ENCODE measurements at places on chromosomes 2 and 18. TPM values are rescaled to one million over a fixed set of nuclear protein-coding genes. Genes with fewer than 3 reads are reported as not detected.

Gene SERPINB7
- 127 TPM for polyA plus RNA-seq

Gene PLEK
- polyA plus RNA-seq, result not detected

Gene CYP27C1
- 5.1 TPM for polyA plus RNA-seq

Gene PRSS56
- polyA plus RNA-seq, result not detected

Gene HOXD8
- polyA plus RNA-seq, result 7.0 TPM

Gene C2orf80
- not detected for polyA plus RNA-seq

Gene POTEI
- polyA plus RNA-seq, result not detected

Gene SLC5A6
- 21.8 TPM for polyA plus RNA-seq

Gene SCG2
- polyA plus RNA-seq, result 0.06 TPM

Gene ALK
- polyA plus RNA-seq, result not detected

Gene LGALSL
- 13.6 TPM for polyA plus RNA-seq

Gene DSEL
- 0.95 TPM for polyA plus RNA-seq

Gene SLC11A1
- polyA plus RNA-seq, result 1.0 TPM

Gene PROC
- 0.18 TPM for polyA plus RNA-seq

Gene SPIRE1
- 4.8 TPM for polyA plus RNA-seq

Gene NIF3L1
- 38.1 TPM for polyA plus RNA-seq

Gene NYAP2
- polyA plus RNA-seq, result not detected

GRCh38 chr2:241859436-241860183, 916 bp upstream of the PDCD1 start:
- DNase-seq, result no peak

DNA sequence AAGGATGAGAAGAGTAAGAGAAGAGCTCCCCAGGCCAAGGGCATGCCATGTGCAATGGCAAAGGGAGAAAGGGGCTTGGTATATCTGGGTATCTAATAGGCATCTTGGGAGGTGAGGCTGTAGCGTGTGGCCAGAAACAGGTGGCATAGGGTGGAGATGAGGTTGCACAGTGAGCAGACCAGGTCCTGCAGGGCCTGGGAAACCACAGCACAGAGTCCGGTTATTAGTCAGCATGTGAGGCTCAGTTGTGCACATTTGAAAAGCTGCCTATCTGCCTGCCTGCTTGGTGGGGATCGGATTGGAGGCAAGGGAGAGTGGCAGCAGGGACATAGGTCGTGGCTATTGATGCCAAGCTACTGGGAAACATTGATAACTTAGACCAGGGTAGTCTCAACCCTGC, 190.6 kb downstream of the TPGS2 start:
- DNase-seq, result no peak

DNA sequence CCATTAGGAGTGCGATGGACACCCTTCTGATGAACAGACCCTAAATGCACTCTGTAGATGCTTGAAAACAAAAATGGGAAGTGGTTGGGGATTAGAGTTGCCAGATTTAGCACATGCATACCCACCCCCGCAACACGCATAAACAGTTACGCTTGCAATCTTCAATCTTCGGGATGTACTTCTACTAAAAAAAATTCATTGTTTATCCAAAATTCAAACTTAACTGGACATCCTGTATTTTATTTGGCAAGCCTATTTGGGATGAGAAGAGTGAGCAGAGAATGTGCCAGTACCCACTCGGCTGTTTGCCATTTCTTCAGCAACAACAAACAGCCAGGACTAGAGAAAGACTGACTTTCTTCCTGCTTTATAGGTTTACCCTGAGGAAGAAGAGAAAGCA, 18.4 kb downstream of the KIAA2012 start:
- no peak for DNase-seq

DNA sequence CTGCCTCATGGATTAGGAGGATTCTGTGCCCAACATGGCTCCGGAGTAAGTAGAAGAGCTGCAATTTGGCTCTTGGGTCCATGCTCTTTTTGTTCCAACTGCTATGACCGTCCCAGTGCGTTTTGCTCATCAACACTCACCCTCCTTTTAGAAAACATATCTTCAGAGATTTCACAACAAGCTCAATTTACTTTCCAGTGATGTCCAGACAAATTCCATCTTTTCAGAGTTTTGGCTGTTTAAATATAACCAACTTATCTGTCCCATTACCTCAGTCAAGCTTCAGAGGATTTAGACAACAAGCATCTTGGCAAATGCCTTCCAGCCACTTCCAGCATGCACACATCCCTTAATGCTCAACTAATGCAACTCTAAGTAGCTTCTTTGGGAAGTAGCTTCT, 6.9 kb upstream of the SLC14A2 start:
- no peak for DNase-seq

GRCh38 chr2:44135771-44136170, 32.9 kb upstream of the PPM1B start:
- DNase-seq, result no peak

GRCh38 chr18:51162617-51163016, 34.9 kb downstream of the MEX3C start:
- DNase-seq, result no peak

- DNase-seq, result no peak
Measured at GRCh38 chr2:237433920-237434676, 20.1 kb upstream of the COL6A3 start.

DNA sequence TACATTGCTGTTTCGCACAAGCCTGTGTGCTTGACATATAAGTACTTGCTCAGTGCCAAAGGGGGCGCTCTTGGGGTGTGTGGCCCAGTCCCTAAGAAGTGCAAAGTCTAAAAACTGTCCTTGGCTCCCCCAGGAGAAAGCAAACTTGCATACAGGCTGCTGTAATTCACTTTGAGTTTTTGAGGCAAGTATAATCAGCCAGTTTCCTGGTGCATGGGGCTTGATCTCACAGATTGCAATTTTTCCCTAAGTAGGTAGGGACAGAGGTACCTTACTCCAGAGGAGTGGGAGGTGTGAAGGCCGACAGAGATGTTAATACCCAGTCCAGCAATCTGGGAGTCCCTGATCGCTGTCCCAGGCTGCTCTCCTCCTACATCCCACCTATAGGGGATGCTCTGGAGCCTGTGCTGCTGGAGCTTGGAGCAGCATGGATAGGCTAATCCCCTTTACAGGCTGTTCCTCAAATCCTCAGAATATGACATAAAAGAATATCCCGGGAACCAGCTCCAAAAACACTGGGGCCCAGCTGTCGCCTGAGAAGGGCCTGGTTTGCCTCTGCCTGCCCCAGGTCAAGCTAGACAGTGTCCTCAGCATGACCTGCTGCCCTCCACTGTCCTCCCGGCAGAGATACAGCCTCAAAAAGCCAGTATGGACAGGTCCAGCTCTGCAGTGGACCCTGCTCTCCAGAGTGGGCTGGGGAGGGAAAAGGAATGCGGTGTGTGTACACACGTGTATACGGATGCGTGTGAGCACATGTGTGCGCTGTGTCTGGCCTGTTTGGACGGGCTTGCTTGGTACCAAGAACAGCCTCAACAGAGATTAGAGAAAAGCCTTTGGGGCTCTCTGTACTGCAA, 136.5 kb upstream of the HAAO start:
- DNase-seq, result no peak

DNA sequence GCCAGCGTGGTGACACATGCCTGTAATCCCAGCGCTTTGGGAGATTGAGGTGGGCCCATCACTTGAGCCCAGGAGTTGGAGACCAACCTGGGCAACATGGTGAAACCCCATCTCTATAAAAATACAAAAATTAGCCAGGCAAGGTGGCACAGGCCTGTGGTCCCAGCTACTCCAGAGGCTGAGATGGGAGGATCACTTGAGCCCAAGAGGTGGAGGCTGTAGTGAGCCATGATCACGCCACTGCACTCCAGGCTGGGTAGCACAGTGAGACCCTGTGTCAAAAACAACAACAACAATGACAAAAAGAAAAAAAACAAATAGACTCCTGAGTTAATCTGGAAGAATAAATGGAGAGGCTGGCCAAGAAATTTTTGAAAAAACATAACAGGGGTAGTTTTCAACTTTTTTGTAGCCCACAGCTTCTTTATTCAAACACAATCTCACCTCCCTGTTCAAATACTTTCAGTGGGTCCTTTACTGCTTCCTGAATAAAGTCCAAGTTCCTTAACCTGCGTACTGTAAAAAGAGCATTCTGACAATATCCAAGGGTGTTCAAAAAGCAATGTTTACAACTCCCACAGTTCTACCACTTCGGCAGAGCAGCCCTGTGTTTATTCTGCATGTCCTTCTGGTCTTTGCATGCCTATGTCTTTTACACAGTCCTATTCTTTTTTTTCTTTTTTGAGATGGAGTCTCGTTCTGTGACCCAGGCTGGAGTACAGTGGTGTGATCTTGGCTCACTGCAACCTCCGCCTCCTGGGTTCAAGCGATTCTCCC, 53.5 kb downstream of the LRRFIP1 start:
- no peak for DNase-seq

DNA sequence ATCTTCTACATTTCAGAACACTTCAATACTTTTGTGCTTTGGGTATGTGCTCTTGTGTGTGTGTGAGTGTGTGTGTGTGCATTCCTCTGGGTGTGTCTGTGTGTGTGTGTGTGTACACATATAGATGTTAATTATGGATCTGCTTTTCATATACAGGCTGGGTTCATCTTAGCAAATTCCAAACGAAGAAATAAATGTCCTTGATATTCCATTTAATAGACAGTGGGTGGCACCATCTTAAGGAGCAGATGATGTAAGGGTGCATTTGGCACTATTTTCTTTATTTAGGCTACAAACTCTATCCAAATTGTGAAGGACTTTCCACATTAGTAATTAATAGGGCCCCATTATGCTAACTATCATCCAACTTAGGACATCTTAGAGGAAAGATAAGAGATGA, 425.8 kb upstream of the POU3F3 start:
- no peak for DNase-seq

GRCh38 chr2:155424518-155424917, 726.0 kb downstream of the KCNJ3 start:
- DNase-seq, result no peak

GRCh38 chr18:74242438-74243096, 49.2 kb downstream of the CYB5A start:
- DNase-seq, result no peak

DNA sequence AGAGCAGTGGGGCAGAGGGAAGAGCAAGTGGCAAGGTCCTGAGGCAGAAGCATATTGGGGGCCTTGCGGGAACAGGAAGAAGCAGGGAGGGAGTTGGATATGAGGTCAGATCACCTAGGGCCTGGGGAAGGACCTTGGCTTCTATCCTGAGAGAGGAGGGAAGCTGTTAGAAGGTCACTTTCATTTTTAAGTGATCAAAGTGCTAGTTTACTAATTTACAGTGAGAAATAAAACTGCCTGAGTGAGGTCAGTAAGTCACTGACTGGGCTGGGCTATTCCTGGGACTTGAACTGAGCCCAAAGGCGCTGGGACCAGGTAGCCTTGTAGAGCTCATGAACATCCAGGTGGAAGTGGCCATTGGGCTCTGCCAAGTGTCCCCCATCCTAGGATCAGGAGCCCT, 76.6 kb upstream of the B3GNT7 start:
- DNase-seq, result no peak

- no peak for DNase-seq
Measured at GRCh38 chr2:100529900-100530299, 32.9 kb upstream of the PDCL3 start.

DNA sequence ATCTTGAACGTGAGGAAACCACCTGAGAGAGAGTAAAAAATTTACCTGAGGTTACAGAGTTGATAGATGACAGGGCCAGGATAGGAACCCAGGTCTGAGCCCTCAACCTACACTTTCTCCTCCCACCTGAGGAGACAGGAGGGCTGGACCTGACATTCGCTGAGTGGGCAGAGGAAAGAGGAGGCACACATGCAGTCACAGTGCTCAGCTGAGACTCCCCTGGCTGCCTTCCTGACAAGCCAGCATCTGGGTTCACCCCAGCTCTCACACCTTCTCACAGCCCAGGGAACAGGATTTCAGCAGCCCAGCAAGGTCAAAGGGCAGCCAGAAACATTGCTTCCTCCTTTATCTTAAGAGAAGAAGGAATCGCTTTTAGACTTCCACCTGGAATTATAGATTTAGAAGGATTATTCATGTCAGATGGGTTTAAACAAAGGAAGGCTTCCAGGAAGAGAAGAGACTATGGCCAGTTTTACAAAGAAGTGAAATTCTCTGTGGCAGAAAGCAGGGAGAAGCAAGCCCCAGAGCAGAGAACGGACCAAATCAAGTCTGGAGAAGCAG, 18.1 kb upstream of the PKDCC start:
- DNase-seq, result no peak

DNA sequence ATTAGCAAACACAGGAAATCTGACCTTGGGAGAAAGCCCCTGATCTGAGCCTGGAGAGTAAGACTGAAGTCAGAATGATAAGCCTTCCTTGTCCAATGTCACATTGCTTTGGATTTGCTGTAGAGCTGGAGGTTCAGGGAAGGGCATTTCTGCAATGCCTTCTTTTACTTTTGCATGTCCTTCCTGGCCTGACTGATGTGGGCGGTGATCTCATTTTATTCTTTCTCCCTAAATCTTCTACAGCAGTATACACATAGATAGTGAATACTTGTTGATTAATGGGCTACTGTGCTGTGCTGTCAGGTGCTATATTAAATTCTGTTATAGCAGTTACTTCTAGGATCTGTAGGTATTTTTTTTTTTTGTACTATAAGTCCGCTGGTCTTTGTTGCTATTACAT, 62.6 kb downstream of the PLCL1 start:
- DNase-seq, result no peak

GRCh38 chr2:241344925-241345651, 11.0 kb upstream of the FARP2 start:
- DNase-seq, result no peak

GRCh38 chr2:9760902-9761228, 82.4 kb upstream of the TAF1B start:
- no peak for DNase-seq

DNA sequence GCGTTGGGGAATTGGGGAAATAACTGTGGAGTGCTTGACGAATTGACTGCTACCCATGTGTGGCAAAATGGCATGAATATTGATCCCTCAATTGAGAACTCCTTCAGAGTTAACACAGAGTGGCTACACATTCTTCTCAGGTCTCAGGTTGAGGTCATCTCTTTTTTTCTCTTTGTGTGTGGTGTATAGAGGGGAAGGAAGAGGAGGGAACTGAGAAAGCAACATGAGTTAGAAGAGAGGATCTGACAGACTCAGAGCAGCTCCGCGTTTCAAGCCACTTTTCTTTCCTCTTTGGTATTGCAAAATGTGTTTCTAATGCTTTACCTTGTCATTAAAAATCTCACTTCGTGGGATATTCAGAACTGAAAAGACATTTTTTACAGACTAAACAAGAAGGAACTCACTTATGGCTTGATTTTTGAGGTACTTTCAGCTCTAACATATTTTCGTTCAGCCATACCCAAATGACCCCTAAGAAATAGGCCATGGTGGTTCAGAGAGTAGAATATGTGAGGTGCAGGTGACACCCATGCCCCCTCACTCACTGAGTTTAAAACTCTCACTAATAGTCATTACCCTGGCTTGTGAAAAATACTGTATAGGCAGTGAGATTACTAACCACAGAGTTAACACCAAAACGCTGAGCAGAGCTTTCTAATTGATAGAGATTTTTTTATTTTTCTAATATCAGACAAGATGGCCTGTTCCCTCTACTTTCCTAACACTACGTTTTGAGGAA, 22.5 kb downstream of the STAT4 start:
- no peak for DNase-seq

- DNase-seq, result no peak
Measured at GRCh38 chr18:57931038-57931437, 113.0 kb upstream of the NEDD4L start.

All from foreskin keratinocyte (primary cell).